Hematopoietic multipotent progenitor cell treated with erythropoietin and hydrocortisone succinate and interleukin-3 and kit ligand, for 4 days (in vitro differentiated cells): ENCODE measurements at places on chromosomes 2 and 18.

DNA sequence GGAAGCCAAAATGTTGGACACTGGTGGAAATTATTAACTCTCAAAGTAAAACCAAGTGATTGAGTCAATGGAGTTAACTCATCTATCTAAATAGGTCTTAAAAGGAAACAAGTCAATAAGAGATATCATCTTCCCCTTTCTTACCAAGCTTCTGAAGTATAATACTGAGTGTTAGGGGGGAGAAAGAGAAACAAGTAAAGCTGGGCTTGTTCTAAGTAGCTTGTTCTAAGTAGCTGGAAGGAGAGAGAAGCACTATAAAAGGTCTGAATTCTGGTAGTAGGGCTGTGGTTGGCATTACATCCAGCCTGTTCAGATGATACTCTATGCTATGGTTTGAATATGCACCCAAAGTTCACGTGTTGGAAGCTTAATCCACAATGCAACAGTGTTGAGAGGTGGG, 26.8 kb downstream of the YES1 start:
- peak; percentile 87 for DNase-seq

- no peak for DNase-seq
These were observed 86.3 kb upstream of the LGALSL start for GRCh38 chr2:64367444-64368232.

- DNase-seq = peak; percentile 89
These were observed 48.4 kb downstream of the GTF3C3 start for GRCh38 chr2:196750977-196751631.

- no peak for DNase-seq
These were observed 30.0 kb upstream of the ATP6V1B1 start for GRCh38 chr2:70905443-70906421.

DNA sequence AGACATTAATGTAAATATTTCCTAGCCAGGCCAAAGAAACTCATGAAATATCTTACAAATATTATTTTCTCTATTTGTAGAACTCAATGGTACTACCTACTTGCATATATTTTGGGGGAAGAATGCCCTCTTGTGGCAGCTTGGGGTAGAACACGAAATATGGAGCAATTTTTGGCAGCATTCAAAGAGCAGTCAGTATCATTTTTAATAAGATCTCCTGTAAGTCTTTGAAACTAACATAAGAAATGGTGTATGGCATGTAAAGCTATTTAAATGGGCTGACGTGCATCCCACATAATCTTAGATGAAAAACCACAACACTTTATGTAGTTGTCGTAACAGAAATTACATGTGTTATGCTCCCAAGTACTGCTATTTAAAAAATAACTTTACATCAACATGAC, 62.3 kb upstream of the CCDC195 start:
- peak; percentile 75 for DNase-seq

- no peak for DNase-seq
These were observed 567.9 kb downstream of the FBXO15 start for GRCh38 chr18:73579698-73580097.

GRCh38 chr2:224983712-224984554, 58.3 kb downstream of the DOCK10 start:
- DNase-seq = no peak

GRCh38 chr2:25341753-25342371, at the start of gene DNMT3A:
DNMT3A (minus strand) TSS chr2:25341925; CDS start chr2:25313984, 27,941 bp downstream.
- DNase-seq = peak; percentile 87

DNA sequence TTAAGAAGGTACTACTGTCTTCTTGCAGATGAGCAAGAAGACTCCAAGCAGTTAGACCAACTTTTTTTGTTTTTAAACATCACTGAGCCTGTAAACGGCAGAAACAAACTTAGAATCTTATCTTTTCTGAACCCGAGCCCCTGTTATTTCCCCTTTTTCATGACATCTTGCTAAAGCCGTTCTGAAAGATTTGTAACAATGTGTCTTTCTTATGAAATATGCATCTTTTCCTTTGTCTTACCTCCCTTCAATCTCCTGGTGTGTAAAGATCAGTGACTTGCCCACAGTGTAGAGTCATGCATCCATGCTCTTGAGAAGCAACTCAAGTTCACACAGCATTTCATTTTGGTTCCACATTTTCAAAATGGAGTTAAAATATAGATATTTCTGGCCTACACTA, 288.8 kb upstream of the CELF4 start:
- peak; percentile 60 for DNase-seq

- no peak for DNase-seq
These were observed 23.2 kb upstream of the ACSL3 start for GRCh38 chr2:222837643-222838056.

GRCh38 chr2:206983161-206983859, 44.0 kb downstream of the CPO start:
- DNase-seq = no peak

GRCh38 chr18:44569391-44570055, 111.2 kb upstream of the SETBP1 start:
- no peak for DNase-seq

DNA sequence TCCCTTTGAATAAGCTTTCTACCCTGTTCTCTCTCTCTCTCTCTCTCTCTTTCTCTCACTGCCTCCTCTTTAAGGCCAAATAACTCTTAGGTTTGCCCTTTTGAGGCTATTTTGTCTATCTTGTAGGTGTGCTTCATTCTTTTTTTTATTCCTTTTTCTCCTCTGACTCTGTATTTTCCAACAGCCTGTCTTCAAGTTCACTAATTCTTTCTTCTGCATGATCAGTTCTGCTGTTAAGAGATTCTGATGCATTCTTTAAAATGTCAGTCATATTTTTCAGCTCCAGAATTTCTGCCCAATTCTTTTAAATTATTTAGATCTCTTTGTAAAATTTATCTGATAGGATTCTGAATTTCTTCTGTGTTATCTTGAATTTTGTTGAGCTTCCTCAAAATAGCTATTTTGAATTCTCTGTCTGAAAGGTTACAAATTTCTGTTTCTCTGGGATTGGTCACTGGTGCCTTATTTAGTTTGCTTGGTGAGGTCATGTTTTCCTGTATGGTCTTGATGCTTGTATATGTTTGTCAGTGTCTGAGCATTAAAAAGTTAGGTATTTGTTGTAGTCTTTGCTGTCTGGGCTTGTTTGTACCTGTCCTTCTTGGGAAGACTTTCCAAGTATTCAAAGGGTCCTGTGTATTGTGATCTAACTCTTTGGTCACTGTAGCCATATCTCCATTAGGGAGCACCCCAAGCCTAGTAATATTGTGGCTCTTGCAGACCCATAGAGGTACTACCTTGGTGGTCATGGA, 35.4 kb upstream of the DYNC1I2 start:
- no peak for DNase-seq

- DNase-seq = peak; percentile 76
These were observed 12.0 kb downstream of the MEMO1 start for GRCh38 chr2:31998731-31999383.

DNA sequence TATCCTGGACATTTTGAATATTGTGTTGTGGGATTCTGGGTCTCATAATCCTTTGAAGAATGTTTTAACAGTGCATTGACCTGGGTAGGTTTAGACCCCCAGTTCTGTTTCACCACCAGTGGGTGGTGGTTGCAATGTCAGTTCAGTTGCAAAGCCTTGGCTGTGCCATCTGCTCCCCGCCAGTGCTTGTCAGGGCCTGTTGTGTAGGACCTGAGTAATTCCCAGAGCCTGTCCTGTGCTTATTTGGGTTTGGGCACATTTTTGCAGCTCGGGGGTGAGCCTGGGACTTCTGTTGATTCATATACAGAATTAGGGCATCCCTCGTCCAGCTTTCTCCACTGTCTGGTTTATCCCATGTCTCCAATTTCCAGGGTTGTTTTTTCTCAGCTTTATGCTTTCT, 24.8 kb downstream of the ATP9B start:
- DNase-seq = no peak

GRCh38 chr2:148132412-148132811, 111.5 kb downstream of the MBD5 start:
- no peak for DNase-seq

DNA sequence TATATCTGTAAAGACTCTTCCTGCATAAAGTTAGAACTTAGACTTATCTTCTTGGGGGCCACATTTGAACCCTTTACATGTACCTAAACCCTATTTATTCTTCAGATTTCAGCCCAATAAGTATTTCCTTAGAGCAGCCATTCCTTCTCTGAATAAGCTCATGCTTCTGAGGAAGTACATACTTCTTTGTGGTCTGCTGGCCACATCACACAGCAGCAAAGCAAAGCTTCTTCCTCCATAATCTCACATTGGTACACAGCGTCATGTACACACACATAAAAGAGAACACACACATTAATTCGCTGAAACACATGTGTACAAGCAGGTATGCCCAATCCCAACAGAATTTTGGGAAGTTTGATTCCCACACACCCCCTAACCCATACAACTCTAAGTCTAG, 331.0 kb downstream of the CDH2 start:
- no peak for DNase-seq

GRCh38 chr2:148887350-148888002, 12.4 kb downstream of the KIF5C start:
- DNase-seq = peak; percentile 8

- DNase-seq = no peak
These were observed 82.5 kb downstream of the CMPK2 start for GRCh38 chr2:6783238-6783614.

GRCh38 chr18:76896677-76897076, 74.3 kb downstream of the ZNF236 start:
- no peak for DNase-seq

DNA sequence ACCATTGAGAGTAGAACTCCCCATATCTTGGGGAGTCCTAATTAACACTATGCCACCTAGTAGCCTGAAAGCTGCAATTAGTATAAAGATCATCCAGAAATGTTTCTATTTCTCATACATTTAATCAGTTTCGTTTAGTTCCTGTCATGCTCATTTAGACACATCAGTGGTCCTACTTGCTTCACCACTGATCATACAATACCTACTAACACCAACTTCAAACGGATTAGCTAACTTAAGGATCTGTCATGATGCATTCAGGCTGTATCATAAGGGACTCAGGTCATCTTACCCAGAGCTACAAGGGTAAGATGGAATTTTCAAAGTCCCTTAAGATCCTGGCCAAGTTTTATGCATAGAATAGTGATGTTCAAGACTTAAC, 6.8 kb downstream of the SRSF7 start:
- DNase-seq = no peak
